ENCODE measurements at places on chromosomes 7 and 10. TPM values are rescaled to one million over a fixed set of nuclear protein-coding genes. Genes with fewer than 3 reads are reported as not detected.

- no peak for DNase-seq
Measured at GRCh38 chr10:17029581-17030271, 99.9 kb downstream of the CUBN start.

DNA sequence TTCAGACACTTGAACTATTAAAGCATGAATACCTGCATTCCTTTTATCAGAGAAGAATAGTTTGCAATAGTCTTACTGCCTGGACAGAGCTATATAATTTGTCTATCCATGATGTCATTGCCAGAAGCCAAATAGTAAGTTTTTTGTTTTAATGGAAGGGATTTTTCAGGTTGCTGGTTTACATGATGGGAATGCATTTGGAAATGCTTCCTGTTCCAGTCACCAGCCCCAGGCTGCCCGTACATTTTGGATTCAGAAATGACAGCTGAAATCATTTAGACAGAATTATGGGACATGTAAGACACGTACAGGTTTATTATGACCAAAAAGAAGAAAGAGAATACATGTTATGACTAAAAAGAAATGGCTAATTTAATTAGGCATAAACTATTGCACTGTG, 293.1 kb downstream of the CDK14 start:
- no peak for DNase-seq

The IFIT1B gene
- not detected for total RNA-seq

DNA sequence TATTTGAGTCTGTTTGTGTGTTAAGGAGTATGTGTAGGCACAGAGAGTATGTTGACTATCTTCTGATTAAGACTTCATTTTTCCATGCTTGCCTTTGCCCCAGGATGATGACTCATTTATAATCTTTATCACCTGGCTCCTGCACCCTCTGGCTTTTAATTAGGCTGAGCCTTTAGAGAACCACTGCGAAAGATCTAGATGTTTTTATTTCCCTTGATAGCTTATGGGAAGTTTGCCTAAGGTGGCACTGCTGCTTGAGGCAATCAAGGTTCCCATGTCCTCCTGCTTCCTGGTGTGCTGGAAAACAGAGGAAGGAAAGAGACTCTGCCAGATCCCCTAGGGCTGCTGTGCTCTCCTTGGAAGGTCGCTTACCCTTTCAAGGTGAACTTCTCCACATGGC, 114.6 kb downstream of the ARL4A start:
- peak; percentile 66 for DNase-seq

The PNLIP gene
- not detected for total RNA-seq

- no peak for DNase-seq
Measured at GRCh38 chr7:120460949-120461348, 188.0 kb downstream of the KCND2 start.

- DNase-seq: no peak
Measured at GRCh38 chr10:49360271-49361177, 35.4 kb downstream of the DRGX start.

The BLNK gene
- total RNA-seq: 0.98 TPM

GRCh38 chr10:21334891-21335696, 190.4 kb downstream of the SKIDA1 start:
- DNase-seq: peak; percentile 89

The GBX1 gene
- total RNA-seq: not detected

The IGFBP1 gene
- total RNA-seq: 0.92 TPM

DNA sequence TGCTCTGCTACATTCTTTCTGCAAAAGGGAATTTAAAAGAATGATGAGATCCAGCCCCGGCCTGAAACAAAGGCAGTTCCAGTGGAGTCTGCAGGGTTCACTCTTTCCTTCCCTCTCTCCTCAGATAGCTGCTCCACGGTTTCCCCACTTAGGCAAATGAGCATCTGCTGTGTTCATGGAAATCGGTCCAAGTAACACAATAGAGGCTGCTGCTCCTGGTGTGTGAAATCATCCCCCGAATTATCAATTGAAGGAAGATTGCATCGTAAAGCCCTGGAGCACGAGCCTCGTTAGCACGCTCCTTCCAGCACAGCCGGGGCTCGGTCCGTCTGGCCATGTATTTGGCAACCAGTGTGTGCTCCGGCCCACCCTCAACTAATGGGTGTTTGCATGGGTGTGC, 108.3 kb upstream of the DPP6 start:
- no peak for DNase-seq

DNA sequence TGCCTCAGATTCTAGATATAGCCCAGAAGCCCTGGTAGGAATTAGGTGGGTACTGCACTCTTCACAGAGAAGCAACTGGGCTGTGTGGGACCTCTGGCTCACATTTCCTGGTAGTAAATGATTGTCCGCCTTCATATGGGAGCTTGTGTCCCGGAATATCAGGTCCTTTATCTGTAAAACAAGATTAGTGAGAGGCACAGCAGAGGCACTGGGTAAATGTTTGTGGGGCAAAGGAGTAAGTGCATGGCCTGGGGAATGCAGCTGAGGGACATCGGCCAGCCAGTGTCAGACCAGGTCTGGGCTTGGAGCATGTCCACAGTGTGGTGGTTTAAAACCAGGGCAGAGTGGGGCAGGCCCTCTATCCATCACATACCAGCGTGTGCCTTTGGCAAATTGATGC, 323.3 kb upstream of the ZMIZ1 start:
- no peak for DNase-seq

The DEPP1 gene
- total RNA-seq: 15.1 TPM

- no peak for DNase-seq
Measured at GRCh38 chr7:27382307-27382706, 139.7 kb downstream of the EVX1 start.

- DNase-seq: no peak
Measured at GRCh38 chr7:336810-337566, 47.0 kb downstream of the FOXL3 start.

The CALML5 gene
- 6.3 TPM for total RNA-seq

- DNase-seq: peak; percentile 95
Measured at GRCh38 chr10:114504769-114505579, 100.7 kb upstream of the AFAP1L2 start.

Measured in PC-9 (cell line).